ENCODE measurements at places on chromosomes 16 and 17.

DNA sequence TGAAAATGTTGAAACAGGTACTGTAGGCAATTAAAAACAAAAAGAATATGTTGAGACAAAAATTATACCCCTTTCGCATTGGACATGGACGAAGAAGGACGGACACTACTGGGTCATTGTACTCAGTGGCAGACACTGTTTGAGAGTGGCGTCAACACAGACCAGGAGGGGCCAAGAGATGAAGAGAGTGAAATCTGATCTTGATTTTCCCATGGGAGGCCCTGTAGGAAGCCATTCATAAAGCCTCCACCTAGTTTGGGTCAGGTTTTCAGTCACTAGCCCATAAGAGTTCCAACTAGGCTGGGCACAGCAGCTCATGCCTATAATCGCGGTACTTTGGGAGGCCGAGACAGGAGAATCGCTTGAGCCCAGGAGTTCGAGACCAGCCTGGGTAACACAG lies 23.6 kb upstream of the SMURF2 start:
- DNase-seq: no peak

DNA sequence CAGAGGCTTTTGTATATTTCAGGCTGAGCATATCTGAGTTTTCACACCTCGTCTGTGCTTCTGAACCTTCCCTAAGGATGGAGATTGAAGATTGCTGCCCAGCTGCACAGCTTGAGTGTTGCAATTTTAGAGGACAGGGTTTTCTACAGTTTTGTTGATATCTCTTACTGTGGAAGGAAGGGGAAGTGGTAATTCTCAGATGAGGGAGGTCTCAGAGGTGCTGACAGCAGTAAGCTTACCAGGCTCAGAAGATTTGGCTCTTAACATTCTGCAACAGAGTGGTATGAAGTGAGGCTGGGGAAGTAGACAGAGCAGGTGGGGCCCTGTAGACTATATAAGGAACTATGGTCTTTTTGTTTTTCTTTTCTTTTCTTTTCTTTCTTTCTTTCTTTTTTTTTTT lies 45.8 kb upstream of the ARHGAP17 start:
- no peak for DNase-seq

GRCh38 chr16:1899641-1900451 lies 18.4 kb downstream of the HS3ST6 start:
- peak; percentile 23 for DNase-seq

- DNase-seq: no peak
These were observed 23.3 kb downstream of the TMEM100 start for GRCh38 chr17:55699181-55699860.

GRCh38 chr17:82664701-82665182 lies 16.5 kb upstream of the WDR45B start:
- DNase-seq: no peak

GRCh38 chr16:5056352-5056751 lies 9.4 kb downstream of the C16orf89 start:
- DNase-seq: peak; percentile 65
